T-helper 2 cell (primary cell): ENCODE measurements at places on chromosomes 11 and 22.
A peak's percentile ranks its signal among the peaks of the same experiment; 100 is the strongest.

DNA sequence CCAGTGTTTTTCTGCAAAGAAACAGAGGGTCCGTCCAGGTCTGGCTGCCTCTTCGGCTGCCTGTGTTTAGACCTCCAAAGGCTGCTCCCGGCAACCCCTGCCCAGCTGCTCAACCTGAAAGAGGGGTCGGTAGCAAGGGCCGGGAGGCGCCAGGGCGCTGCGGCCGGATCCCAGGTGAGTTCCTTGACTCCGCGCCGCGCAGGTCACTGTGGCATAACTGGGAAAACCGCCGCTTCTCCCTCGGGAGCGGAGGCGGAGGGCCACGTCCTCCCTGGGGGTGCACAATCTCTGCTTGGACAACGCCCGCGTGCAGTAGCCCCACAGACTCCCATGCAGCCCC lies 1.0 kb upstream of the BRSK2 start:
- DNase-seq = no peak

DNA sequence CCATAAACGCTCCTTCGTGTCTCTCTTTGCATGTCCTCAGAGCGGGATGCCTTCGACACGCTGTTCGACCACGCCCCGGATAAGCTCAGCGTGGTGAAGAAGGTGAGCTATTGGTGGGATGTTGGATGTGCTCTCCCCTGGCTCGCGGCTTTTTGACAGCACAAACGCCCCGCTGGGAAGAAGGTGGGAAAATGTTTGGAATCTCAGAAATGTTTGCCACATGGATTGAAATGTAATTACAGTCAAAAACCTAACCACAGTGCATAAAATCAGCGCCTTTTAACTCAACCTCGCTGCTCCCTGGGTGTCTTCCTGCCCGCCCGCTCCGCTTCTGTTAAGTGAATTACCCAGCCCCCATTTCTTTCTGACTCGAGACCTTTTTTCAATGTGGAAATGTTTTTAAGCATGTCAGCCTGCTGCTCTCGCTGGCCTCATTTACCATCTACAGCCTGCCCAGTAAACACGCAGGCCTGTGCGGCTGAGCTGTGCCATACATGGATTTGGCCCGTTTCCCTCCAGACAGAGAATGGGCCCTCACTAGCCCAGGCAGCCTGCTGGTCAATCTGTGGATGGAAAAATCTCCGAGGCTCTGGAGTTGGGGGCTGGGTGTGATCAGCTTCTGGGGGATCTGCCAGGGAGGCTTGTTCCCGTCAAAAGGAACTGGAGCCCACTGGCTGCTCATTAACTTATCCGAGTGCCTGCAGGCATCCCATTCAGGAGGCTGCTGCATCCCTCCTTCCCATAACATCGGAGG lies 32.7 kb upstream of the PARVG start:
- DNase-seq = no peak

GRCh38 chr11:42225664-42226063 lies 766.2 kb upstream of the LRRC4C start:
- DNase-seq = no peak

DNA sequence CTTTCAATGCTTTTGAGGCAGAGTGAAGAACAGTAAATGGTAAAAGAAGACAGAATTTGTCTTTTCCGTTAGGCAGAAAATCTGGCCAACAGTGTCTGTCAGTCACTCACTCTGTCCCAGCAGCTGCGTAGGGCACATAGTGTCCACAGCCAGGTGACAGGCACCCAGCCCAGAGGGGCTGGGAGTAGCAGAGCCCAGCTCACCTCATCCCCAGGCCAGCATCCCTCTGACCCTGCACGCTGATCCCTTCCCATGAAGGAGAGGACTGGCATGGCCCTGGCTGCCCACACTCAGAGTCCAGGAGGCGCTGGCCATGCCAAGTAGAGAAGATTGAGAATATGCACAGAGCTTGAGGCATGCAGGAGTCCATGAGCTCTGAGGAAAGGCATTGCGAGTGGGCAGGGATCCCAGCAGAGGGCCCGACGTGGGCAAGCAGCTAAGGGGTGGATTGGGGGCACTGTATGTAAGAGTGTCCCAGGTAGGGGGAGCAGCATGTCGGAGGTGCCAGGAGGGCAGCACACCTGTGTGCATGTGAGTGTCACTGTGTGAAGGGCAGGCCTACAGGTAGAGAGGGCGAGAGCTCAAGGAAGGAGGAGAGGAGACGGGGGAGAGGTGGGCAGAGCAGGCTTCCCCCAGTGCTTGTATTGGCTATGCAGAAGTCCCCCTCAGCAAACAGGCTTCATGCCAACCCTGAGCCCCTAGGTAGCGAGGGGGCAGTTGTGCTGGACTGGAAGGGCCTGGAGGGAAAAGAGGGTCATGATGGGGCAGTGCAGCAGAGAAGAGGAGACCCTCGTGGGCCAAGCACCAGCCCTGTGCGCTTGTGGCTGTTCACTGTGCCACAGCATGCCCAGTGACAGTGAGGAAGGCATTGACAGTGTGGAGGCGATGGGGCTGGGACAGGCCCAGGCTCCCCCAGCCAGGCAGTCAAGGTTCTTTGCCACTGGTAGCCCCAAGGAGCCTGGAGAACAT lies 133.8 kb downstream of the OSBP2 start:
- DNase-seq = no peak

- DNase-seq = no peak
These were observed 199.2 kb upstream of the POU2AF2 start for GRCh38 chr11:111046291-111046690.

DNA sequence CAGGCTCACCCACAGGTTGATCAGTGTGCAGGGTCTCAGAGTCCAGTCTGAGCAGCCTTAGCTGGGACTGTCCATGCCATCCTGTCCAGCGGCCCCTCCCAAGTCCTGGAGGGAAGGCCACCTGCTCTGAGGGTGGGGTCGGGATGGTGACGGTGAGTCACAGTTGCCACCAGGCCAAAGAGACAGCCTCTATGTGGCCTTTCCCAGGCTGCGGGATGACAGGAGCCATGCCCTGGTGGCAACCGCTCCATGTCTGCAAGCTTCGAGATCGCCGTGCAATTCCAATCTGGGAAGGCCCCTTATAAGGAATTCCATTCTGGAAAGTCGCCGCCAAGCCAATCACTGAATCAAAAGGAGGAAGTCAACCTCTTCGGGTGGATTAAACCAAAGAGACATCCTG lies 47.5 kb downstream of the RTL6 start:
- no peak for DNase-seq

- DNase-seq = peak; percentile 96
These were observed 27.3 kb downstream of the MARK2 start for GRCh38 chr11:63866211-63866610.

GRCh38 chr22:47355776-47356510 lies 593.5 kb downstream of the TBC1D22A start:
- no peak for DNase-seq

DNA sequence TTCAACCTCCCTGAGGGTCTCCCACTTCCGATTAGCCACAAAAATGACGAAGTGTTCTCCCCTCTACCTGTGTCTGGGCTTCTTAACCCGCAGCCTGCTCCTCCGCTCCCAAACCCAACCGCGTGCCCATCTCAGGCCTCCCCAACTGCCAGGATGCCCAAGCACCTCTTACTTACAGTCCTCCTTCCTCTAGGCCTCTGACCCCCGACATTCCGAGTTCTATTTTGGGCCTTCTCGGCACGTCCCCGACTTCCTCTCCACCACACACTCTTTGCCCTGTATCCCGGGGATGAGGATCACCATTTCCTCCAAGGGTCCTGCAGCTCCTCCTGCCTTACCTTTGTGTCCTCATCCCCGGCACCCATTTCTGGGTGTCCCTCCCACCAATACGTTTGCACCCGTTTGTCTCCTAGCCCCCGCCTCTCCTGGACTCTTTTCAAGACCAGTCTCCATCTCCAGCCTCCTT lies 388 bp upstream of the MUS81 start:
- DNase-seq = no peak

DNA sequence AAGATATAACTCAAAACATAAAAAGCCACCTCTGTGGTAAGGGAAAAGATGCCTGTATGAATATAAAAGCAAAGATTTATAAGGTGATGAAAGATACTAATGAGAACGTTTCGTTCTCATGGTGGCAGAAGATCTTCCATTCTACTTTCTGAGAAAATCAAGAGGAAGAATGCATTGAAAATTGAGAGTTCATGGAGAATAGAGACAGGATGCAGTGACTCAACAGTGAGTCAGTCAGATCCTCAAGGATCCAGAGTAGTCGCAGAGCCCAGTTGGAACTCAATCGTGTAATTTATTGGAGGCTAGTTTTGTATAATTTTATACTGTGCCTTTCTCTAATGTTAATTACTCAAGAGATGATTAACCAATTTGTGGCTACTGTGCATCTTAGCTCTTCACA lies 73.3 kb downstream of the ENTHD1 start:
- no peak for DNase-seq

- DNase-seq = no peak
These were observed 40.4 kb downstream of the BCR start for GRCh38 chr22:23220485-23221350.

- DNase-seq = no peak
These were observed 4.0 kb upstream of the TP53AIP1 start for GRCh38 chr11:128946648-128947047.

DNA sequence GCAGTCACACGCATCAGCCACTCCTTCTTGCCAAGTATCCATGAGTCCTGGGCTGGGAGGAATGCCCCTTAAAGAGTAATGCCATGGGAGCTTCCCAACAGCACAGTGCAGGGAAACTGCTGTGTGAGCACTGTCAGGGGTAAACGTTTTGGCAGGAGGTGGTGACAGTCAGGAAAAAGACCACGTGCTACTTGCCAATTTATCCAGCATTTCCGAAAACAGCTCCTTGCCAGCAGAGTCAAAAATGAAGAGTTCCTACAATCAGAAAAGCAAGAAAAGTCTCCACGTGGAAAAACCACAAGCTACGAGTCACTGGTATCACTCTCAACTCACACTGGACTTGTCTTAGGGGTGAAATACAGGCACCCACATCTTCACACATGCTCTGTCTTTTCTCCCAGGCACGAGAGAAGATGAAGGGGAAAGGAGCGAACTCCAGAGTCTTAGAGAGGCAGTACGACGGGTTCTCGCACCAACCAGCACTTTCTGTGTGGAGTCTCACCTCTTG lies 9.9 kb downstream of the IFT27 start:
- no peak for DNase-seq

DNA sequence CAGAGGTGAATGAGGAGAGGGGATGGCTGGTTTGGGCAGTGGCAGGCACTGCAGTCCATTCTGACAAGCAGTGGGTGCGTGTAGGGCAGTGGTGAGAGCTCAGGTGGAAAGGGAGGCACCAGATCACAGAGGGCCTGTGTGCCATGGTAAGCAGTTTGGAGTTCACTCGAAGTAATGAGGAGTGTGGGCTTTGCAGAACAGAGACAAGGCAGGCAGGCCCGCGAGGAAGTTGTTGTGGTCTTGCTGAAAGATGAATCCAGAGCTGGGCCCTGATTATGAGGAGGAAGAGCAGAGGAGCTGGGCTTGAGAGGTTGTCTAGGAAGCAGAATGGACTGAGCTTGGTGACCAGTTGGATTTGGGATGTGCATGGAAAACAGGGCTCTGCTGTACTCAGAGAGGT lies 1.6 kb upstream of the DNAJB13 start:
- DNase-seq = no peak

GRCh38 chr11:72613977-72614376 lies 60.2 kb downstream of the PDE2A start:
- DNase-seq = no peak

DNA sequence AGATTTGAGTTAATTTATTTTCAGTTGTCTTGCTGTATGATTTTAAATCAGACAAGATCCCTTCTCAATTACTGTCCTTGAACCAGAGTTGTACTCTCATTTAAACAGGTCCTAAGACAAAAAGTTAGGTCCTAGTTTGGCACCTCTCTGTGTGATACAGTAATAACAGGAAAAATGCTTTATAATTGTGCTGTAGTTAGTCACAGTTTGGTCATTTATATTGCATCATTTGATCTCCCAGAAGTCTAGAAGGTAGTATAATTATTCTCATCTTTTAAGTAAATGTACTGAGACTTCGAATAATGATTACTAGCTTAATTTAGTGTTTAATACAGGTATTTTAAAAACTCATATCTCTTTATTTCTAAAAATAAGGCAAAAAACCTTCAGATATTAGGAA lies 18.1 kb upstream of the LUZP2 start:
- no peak for DNase-seq

GRCh38 chr22:21858025-21858764 lies 9.2 kb downstream of the MAPK1 start:
- no peak for DNase-seq

DNA sequence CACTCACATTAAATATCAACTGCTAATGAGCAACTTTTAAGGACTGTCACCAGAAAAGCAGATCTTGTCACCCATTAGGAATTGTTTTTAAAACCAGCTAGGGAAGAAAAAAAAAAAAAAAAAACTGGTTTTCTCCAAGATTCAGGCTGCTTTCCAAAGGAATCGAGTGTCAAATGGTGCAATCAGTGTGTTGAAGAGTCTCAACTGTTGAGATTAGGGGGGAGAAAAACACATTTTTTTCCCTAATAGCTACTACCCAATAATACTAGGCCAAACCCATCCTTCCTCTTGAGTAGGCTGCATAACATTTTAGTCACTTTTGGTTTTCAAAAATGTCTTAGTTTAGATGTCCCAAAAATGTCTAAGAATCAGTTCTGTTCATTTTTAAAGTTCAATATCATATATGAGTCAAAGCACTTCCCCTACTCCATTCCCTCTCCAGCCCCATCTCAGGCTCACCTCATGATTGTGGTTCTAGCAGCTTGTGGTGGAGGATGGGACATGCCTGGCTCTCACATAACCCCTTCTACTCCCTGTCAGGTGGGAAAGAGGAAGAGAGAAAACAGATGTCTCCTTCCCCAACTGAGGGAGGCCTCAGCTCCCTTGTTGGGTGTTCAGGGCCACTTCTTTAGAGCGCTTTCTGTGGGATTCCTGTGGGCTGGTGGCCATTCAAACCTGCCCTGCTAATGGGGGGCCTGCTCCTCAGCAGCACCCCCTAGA lies 193.6 kb downstream of the CWF19L2 start:
- no peak for DNase-seq

DNA sequence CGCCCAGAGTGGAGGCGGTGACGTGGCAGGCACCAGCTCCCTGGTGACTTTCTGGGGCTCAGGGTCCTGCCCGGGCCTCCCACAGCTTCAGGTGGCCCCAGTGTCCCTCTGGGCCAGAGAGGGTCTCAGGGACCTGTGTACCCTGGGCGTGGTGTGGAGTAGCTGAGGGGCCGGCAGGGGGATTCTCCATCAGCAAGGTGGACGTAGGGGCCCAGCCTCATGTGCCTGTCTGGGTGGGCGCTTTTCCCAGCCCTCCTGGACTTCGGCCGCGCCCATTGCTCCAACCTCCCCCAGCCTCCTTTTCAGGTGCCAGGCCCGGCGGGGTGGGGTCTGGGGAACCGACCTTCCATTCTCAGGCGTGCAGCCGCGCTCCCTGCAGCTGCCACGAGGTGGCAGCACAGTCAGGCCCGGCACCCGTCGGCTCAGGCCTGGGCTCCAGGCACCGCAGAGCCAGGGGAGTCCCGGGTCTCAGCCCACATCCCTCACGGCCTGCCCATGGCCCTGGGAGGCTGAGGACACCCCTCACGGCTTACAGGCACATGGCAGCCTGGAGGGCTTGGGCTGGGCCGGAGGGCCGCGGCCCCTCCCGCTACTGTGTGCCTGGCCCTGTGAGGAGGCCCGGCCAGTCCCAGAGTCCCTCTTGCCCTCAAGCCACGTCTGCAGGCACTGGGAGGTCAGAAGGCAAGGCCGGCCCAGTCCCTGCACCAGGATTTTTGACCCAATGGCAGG lies 19.9 kb upstream of the MUC5B start:
- DNase-seq = peak; percentile 43

GRCh38 chr11:115872416-115872815 lies 368.2 kb upstream of the CADM1 start:
- no peak for DNase-seq

GRCh38 chr22:27462190-27462589 lies 339.4 kb downstream of the MN1 start:
- DNase-seq = no peak

- DNase-seq = no peak
These were observed 16.3 kb upstream of the CYP2R1 start for GRCh38 chr11:14908214-14908880.
